Neural crest cell (in vitro differentiated cells): ENCODE measurements at places on chromosomes 2 and 18. TPM values are rescaled to one million over a fixed set of nuclear protein-coding genes. Genes with fewer than 3 reads are reported as not detected.

KIF3C gene
- 50.9 and 56.2 TPM in 2 replicates for total RNA-seq

GRCh38 chr2:75390169-75390568, 170.6 kb downstream of the EVA1A start:
- DNase-seq, result no peak

FBXO36 gene
- total RNA-seq, result 3.2 and 3.5 TPM in 2 replicates

GRCh38 chr2:55301277-55301676, 32.2 kb upstream of the MTIF2 start:
- no peak for DNase-seq

CYTIP gene
- total RNA-seq, result 0.35 TPM in 1 of 2 replicates, not detected in the other

DNA sequence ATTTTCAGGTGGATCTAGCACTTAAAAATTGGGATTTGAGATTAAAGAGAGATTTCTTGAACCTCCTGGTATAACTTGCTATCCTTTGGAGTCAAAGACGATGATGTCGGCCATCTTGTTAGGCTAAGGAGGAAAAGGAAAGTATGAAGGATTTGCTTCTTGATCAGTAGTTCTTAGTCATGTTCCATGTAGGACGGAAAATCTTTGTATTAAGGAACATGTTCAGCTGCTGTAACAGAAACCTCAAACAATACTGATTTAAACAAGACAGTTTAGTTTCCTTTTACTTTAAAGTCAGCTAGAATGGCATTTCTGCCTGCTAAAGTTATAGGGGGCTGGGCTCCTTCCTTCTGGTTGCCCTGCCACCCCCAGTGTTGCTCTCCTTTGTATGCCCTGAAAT, 56.4 kb upstream of the MGAT5 start:
- no peak for DNase-seq

UGT1A7 gene
- not detected in 2 replicates for total RNA-seq

GRCh38 chr2:11577101-11577883, 43.4 kb downstream of the GREB1 start:
- no peak for DNase-seq

- no peak for DNase-seq
Measured at GRCh38 chr2:152648336-152648735, 68.9 kb downstream of the PRPF40A start.

DNA sequence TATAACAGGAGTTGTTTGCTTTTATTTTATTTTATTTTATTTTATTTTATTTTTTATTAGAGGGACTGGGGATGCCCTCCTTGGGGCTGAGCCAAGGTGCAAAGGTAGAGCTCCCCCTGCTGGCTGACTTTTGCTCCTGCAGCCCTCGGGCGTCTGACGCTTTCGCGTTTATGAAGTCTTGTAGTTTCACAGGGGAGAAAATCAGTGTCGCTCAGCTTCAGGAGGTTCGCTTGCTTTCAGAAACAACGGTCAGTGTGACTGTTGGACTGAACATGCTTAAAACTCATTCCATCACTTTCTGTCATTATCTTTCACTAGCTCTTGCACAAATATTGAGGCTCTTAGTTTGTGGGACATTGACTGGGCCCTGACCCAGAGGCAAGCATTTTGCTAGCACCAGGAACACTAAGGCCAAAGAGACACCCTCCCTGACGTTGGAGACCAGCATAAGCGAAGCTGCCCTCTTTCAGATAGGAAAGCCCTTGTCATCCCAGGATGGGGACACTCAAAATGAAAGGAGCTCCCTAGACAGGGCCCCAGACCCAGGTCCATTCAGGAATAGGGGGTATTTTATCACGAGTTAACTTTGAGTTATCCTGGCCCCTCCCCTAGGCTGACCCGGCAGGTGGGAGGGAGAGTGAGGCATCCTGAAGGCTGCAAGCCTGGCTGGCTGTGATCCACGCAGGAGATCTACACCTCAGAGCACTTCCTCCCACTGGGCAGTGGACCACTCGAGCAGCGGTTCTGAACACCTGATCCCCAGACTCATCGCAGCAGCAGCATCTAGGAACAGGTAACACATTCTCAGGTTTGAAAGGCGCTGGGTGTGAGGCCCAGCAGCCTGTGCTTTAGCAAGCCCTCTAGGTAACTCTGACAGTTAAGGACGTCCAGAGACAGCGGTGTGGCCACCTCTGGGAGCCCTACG, 34.4 kb downstream of the LGALSL start:
- peak; percentile 87 for DNase-seq

- peak; percentile 59 for DNase-seq
Measured at GRCh38 chr18:76496194-76496890, 1.3 kb upstream of the ZNF516 start.

DNA sequence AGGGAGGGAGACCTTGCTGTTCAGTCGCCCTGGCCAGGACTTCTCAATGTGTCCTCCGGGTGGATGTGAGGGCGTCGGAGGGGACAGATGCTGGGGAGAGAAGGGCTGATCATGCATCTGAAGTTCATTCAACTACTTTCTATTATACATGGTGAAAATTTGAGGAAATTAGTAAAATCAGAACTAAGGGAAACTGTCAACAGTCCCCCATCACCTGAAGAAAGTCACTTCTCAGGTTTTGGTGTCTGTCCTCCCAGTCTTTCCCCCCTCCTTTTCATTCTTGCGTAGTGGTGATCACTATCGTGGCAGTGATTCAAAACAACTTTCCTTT, 17.4 kb upstream of the ACKR3 start:
- no peak for DNase-seq

DNA sequence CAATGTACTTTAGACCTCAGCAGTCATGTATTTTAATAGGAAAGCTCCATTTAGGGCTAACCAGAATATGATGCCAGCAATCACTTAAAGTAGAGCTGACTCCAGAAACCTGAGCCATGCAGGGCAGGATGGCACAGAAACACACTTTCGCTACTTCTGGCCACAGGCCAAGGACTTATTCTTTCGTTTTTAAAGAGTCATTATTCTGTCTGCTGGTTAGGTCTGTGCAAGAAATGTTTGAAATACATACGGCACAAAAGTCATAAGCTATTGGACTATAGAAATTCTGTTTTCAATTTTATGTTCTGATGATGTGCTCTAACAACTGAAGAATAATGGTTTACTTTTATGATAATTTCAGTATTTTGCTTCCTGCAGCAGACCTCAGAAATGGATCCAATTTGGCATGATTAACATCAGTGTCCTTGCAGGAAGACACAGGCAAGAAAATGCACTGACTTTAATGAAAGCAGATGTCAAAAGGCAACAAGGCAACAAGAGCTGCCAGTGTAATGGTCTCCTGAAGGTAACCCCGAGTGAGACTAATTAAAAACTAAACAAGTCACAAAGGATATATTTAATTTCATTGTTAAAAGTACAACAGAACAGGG, 114.4 kb upstream of the CHRNA1 start:
- DNase-seq, result no peak

DNA sequence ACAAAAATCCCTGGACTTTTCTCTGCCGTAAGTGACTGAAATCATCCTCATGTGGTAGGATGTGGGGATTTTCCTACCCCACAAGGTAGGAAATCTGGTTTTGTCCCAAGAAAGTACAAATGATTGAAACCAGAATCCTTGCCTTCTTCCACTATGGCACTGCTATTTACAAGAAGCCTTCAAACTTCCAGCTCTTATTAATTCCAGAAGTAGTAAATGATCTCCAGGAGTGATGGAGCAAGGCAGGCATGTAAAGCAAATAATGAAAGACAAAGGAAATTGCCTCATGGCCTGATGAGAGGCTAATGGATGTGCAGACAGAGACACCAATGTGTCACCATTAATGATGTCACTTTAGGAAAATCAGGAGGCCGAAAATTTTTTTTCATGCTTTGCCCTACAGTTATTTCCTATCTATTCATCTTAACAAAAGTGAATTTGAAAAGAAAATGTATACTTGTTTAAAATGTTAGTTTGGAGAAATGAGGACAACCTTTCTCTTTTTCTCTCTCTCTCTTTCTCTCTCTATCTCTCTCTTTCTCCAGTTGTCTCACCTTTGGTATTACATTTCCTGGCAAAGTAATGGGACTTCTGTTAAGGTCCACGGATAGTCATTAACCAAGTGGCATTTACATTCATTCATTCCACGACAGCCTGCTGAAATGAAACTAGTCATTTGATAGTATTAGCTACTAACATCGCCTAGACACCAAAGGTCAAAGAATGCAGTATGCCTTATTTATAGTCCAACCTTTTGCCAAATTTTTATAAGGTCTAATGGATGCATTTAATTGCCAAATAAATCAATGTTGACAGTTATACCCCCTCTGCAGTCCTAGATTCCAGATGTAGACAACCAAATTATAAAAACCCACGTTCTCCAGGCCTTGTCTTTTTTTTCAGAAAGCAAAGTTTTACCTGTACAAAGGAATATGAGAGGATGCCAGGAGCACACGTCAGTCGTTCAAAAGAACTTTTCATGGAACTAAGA, 5.0 kb upstream of the EVA1A start:
- no peak for DNase-seq

DNA sequence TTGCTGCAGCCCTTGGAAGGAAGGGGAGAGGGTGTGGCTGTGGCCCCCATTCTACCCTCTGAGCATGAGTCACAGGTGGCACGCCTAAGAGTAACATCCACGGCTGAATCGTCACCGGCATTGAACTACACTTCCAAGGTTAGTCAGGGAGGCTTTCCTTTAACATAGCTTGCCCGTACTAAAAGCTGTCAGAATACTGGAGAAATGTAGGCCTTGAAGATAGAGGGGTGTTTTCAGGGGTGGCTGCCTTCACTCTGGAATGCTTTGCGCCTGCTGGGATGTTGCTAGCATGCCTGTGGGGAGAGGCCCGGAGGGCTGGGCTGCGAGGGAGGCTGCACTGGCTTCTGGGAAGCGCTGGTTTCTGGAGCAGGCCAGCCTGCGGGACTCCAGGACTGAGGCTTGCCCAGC, 333.7 kb downstream of the AGAP1 start:
- no peak for DNase-seq

DNA sequence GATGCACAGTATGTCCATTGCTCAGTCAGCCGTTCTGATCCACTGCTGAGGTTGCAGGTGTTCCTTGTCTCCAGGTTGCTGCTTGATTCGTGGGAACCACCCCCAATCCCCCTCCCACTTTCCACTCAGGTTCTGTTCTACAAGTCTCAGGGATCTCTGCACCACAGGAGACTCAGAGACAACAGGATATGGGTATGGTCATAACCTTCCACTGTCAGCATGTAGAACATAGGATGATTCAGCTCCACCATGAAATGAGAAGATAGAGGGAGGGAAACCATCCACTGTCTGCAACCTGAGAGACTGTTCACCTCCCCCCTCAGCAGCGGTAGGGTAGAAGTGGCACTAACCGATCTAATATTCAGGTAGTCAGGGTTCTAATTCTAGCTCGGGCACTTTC, 19.0 kb upstream of the KLF7 start:
- DNase-seq, result no peak

DSG3 gene
- not detected in 2 replicates for total RNA-seq

DNA sequence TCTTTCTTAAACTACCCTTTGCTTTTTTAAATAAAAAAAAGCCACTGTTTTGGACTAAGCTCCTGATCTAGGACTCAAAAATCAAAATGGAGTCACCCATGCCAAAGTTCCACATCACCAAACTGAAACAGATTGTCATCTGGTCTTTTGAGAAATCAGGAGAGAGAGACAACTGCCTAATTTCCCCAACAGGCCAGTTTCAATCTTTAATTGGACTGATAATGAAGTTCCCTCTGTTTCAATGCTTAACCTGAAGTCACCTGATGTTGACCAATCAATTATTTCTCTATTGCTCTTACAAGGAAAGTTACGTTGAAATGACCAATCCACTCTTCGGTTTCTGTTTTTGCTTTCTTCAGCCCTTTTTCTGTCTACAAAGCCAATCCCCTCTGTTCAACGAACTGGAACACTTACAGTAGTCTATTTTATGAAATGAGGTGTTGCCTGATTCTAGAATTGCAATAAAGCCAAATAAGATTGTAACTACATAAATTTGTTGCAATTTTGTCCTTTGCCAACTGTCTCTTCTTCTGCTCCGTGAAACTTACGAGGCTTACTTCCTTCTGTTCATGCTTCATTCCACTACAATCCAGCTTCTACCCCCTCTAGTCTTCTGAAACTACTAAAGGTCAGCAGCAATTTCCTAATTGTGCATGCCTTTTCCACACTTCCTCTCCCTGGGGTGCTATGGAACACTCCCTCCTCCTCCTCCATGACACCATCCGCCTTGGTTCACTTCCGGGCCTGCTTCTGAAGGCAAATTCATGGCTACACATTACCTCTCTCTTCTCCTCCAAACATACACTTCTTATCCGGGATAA, 95.2 kb upstream of the CD302 start:
- DNase-seq, result no peak

GRCh38 chr2:105418522-105418921, 19.7 kb upstream of the FHL2 start:
- DNase-seq, result no peak

HOXD10 gene
- not detected in 2 replicates for total RNA-seq

SPP2 gene
- not detected in 2 replicates for total RNA-seq

DNA sequence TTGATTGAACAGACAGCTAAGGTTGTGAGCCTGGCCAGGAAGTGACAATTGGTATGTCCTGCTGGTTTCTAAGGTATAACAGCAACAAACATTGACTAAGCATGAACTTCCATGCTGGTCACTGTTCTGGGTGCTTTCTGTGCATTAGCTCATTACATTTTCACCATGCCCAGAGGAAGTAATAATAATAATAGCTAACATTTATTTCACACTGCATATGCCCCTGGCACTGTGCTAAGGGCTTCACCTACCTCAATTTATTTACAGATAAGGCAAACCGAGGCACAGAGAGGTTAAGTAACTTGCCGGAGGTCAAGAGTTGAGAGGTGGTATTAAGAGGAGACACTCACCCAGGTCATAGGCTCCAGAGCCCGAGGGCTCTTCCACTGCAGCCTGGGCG, 113.6 kb downstream of the PDCL3 start:
- no peak for DNase-seq

- DNase-seq, result no peak
Measured at GRCh38 chr2:230758566-230759480, 46.2 kb downstream of the CAB39 start.

SLC11A1 gene
- 0.09 TPM in 1 of 2 replicates, not detected in the other for total RNA-seq

DNA sequence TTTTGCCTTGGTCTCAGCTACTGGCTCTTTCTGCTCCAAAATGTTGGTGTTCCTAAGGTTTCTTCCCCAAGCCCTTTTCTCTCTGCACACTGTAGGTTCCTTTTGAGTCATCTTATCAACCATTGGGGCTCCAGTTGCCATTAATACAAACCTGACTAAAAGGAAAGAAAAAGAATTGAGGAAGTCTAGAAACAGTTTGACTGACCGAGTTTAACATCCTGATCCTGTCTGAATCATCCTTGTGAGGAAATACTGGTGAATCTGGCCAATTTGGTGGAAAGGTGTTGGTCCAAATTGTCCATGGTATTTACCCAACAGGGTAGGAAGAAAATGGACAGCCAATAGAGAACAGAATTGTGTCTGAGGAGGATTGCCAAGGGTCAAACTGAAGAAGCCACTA, 38.3 kb downstream of the CRYGD start:
- no peak for DNase-seq

- DNase-seq, result no peak
Measured at GRCh38 chr2:143581134-143581533, 451.9 kb downstream of the ARHGAP15 start.

- DNase-seq, result no peak
Measured at GRCh38 chr2:65739927-65740326, 307.5 kb upstream of the SPRED2 start.

- no peak for DNase-seq
Measured at GRCh38 chr2:207260021-207260420, 94.3 kb upstream of the KLF7 start.

DYSF gene
- 2.2 and 2.4 TPM in 2 replicates for total RNA-seq

PDE11A gene
- 0.23 and 0.28 TPM in 2 replicates for total RNA-seq

GRCh38 chr2:239273280-239274234, 127.3 kb downstream of the HDAC4 start:
- DNase-seq, result no peak

GRCh38 chr2:190697421-190697820, 48.5 kb downstream of the NAB1 start:
- DNase-seq, result no peak

- DNase-seq, result no peak
Measured at GRCh38 chr2:57370882-57371585, 675.6 kb upstream of the VRK2 start.

KCNS3 gene
- total RNA-seq, result 1.4 and 2.7 TPM in 2 replicates
